Caco-2 (cell line): ENCODE measurements at places on chromosomes 2 and 18. TPM values are rescaled to one million over a fixed set of nuclear protein-coding genes. Genes with fewer than 3 reads are reported as not detected.
A peak's percentile ranks its signal among the peaks of the same experiment; 100 is the strongest.

DNA sequence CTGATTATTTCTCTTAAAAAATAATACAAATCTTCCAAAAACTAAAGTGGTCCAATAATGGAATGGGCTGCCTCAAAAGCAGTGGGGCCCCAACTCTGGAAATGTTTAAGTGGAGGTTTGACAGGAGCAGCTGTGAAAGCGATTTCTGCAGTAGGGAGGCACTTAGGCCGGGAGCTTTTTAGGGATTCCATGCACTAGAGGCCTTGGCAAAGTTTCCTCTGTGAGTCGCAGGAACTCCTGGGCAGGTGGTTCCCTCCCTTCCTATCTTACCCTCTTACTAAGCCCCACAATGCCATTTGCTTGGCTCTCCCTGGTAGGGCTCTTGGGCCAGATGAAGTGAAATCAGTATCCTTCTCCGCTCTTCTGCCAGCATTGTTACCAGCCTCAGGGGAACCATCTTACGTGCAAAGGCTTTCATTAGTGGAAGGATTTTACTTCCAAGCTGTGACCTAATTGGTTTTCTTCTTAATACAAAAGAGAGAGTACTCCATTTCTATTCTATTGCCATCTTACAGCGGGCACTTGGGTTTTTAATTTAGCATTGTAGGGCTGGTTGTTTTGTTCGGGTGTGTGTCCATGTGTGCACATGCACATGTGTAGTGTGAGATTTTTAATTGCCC lies 34.3 kb upstream of the C18orf32 start:
- H3K36me3 ChIP-seq, result no peaks in the 10 kb centered on the region
- no peak overlapping the region for H3K27ac ChIP-seq
- no peaks in the 10 kb centered on the region for H3K4me1 ChIP-seq
- no peak overlapping the region for H3K4me3 ChIP-seq

Gene DHRS9
- total RNA-seq, result not detected in 2 replicates

GRCh38 chr2:133495226-133495625 lies 73.0 kb downstream of the NCKAP5 start:
- no peak overlapping the region for H3K4me3 ChIP-seq
- no peaks in the 10 kb centered on the region for H3K4me1 ChIP-seq
- no peaks in the 10 kb centered on the region for H3K36me3 ChIP-seq
- DNase-seq, result no peak
- H3K27ac ChIP-seq, result no peak overlapping the region
- H3K27me3 ChIP-seq, result no peaks in the 10 kb centered on the region

GRCh38 chr2:26674771-26675170 lies 17.8 kb upstream of the KCNK3 start:
- no peaks in the 10 kb centered on the region for H3K4me1 ChIP-seq
- no peak overlapping the region for H3K4me3 ChIP-seq
- DNase-seq, result no peak
- H3K27me3 ChIP-seq, result no peaks in the 10 kb centered on the region

Gene TUBA3E
- total RNA-seq, result 0.57 TPM in 1 of 2 replicates, not detected in the other

DNA sequence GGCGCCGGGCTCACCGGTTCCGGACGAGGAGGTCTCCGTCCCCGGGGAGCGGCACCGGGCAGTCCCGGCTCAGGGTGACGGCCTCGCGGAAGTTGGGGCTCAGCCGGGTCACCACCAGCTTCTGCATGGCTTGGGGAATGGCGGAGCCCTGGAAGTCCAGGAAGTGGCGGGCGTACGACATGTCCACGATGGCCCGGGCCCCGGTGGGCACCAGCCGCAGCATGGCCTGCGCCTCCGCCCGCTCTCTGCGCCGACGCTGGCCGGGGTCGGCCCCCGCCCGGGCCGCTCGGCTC lies 157 bp downstream of the PTGR3 start:
- no peaks in the 10 kb centered on the region; the same call in 1 of the 2 replicates for H3K4me1 ChIP-seq
- H3K36me3 ChIP-seq, result no peaks in the 10 kb centered on the region
- no peak for DNase-seq
- peak overlapping the region; percentile 64 for H3K4me3 ChIP-seq
- no peak overlapping the region for H3K27ac ChIP-seq

Gene RPIA
- total RNA-seq, result 33.2 and 33.7 TPM in 2 replicates

DNA sequence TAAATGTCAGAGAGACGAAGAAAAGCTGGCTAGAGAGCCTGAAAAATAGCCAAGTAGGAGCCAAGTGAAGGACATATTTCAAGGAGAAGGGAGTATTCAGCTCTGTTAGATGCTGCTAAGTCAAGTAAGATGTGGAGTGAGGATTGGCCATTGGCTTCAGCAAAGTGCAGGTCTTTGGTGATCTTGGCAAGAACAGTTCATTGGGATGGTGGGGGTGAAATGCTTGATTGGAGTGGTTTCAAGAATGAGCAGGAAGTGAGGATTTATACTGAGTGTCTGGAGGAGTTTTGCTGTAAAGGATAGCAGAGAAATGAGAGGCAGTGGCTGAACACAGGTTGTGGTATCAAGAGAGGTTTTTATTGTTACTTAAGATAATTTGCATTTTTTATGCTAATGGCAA lies 139.7 kb downstream of the PRPF40A start:
- DNase-seq, result no peak
- no peak overlapping the region for H3K4me3 ChIP-seq
- no peaks in the 10 kb centered on the region for H3K36me3 ChIP-seq
- no peaks in the 10 kb centered on the region for H3K27me3 ChIP-seq

- no peaks in the 10 kb centered on the region for H3K4me1 ChIP-seq
- H3K36me3 ChIP-seq, result no peaks in the 10 kb centered on the region
- no peak for DNase-seq
- no peaks in the 10 kb centered on the region for H3K27me3 ChIP-seq
These were observed 101.8 kb downstream of the TRABD2A start for GRCh38 chr2:84778911-84779690.
